ENCODE measurements at places on chromosomes 6 and 20.
A peak's percentile ranks its signal among the peaks of the same experiment; 100 is the strongest.

DNA sequence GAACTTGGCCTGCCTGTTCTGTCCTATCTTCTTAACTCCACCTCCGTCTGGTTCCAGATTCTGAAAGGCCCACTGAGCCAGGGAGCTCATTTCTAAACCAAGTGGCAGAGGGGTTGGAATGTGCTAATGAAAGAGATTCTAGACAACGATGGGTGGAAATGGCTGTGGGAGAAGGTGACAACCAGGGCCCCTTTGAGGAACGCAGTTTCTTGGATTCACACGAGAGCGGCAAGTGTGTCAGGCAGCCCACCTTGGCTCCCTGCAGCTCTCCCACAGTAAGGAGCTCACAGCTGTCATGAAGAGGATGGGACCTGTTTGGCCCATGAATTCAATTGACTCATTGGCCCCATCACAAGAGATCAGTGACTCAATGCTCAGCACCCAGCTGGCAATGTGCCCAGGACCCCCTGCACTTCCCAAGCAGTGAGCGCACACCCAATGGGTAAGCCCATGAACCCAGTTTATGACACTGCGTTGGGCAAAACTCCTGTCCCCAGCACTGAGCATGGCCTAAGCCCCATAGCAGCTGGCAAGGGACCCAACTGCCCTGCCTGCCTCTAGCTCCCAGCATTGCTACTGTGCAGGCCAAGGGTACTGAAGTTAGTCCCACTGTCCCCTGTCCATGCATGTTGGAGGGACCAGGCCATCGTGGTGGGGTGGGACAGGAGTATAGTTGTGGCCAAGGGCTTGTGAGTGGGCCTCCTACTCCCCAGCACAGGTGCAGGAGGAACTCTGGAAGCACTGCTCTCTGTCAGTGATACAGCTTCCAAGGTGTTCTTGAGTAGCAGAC is 16.4 kb downstream of the MRPS18A start:
- DNase-seq, result no peak

GRCh38 chr6:105869835-105870440 is 216.2 kb upstream of the PRDM1 start:
- no peak for DNase-seq

DNA sequence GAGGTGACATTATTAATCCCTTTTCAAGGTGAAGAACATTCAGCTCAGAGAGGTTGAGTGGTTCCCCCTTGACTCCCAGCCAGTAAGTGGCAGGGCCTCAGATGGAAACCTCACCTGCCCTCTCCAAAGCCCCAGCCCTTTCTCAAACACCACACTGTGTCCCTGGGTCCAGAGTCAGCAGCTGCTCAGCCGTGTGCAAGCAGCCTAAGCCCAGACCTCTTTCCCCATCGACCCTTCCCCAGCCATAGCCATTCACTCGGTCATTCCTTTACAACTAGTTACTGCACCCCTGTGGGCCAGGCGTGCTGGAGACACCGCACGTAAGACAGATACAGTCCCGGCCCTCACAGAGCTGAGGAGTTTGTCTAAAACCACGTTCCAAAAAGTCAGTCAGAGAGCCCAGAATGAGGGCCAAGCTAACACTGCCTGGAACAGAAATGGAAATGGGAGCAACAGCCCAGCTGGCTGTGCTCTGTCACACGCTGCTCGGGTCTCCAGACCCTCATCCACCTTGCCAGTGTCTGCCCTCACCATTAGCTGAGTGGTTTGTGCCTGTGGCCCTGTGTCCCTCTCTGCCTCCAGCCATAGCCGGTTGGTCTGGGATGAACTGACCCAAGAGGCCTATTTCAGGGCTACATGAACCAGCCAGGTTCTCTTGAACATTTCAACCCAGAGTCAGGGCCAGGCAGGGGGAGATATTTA is 29.6 kb downstream of the ZC3H12D start:
- no peak for DNase-seq

DNA sequence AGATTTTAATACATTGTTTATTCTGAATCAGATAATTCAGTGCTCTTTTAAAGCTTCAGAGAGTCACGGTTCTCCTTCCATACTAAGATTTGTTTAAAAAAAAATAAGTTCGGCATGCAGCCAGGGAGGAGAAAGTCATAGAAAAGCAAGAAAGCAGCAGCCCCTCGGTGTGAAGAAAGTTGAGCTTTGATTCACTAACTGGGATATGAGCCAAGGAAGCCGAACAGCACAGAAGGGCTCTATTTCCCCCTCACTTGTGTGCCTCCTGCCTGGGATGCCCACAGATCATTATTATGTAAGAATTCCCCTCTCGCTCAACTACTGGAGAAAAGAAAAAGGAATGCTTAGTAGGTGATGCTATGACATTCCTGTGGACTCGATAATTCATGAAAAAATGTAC is 69.3 kb upstream of the SYNJ2 start:
- DNase-seq, result peak; percentile 14

DNA sequence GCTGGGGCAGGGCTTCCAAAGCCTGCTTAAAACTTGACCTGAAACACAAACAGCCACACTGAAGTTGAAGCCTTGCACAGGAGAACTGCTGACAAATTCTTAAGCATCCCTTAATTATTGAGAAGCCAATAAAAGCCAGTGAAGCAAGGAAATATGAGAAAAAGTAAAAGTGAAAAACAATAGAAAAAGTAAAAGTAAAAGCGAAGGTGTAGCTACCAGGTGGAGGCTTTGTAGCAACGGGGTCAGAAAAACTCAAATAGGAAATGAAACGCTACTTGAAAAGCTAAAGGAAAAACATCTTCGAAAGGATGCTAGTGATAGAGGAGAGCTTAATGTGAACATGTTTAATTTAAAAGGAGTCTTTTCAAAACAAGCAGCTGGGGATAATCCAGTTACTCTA is 97.4 kb downstream of the IRF4 start:
- no peak for DNase-seq

GRCh38 chr20:45991616-45992015 is 17.1 kb upstream of the MMP9 start:
- DNase-seq, result no peak

All from HFF-Myc (cell line).